Occipital lobe (tissue), 3 donors: ENCODE measurements at places on chromosomes 2 and 18.

- no peak for DNase-seq
Measured at GRCh38 chr18:2709316-2709715, 53.8 kb downstream of the SMCHD1 start.

GRCh38 chr2:16940214-16940613 is 274.6 kb upstream of the CYRIA start:
- DNase-seq, result no peak

DNA sequence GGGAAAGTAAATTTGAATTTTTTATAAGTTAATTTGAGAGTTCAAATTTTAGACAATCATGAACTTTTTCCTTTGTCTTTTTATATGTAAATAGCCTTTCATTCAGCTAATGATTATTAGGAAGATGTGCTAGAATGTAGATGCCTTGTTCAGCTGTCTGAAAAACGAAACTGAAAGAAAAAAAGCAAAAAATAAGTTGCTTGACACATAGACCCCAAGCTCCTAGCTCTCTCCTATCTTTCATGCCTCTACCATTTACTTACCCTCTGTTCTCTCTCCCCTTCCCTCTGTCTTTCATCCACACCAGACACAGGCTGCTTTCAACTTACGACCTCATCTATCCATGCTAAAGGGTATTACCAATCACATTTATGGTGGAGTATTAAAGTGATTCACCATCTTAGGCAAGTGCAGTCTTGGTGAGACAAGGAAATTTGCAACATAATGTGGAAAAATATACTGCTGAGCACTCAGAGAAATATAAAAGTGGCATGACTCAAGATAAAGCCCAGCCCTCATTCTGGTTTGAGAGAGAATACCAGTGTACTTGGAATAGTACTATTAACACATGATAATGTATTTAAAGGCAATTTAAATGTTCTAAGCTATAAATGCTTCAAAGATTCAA is 425.6 kb downstream of the SUCLG1 start:
- no peak for DNase-seq

DNA sequence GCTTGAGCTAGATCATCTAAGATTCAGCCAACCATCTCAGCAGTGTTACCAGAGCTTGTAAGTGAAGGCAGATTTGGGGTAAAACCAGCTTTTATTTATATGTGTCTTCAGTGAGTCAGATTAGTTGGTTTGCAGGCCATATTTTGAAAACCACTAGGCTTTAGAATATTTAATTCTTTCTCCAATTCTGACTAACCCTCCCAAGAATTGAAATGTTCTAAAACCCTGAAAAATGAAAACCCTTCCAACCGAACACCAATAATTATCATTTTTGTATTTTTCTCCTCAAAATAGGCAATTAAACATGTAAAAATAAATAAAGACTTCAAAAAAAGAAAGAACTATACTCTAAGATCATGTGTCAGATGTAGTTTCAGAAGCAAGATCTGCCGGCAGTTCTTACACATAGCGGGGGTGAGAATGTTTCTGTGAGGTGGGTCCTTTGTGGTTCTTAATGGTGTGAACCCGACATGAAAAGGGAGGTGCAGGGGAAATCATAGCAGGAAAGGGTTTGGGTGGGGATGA is 14.2 kb downstream of the PLEK start:
- DNase-seq, result no peak

GRCh38 chr2:218819093-218819492 is 12.5 kb downstream of the PRKAG3 start:
- no peak for DNase-seq

GRCh38 chr2:177667626-177668025 is 275.1 kb downstream of the AGPS start:
- no peak for DNase-seq

DNA sequence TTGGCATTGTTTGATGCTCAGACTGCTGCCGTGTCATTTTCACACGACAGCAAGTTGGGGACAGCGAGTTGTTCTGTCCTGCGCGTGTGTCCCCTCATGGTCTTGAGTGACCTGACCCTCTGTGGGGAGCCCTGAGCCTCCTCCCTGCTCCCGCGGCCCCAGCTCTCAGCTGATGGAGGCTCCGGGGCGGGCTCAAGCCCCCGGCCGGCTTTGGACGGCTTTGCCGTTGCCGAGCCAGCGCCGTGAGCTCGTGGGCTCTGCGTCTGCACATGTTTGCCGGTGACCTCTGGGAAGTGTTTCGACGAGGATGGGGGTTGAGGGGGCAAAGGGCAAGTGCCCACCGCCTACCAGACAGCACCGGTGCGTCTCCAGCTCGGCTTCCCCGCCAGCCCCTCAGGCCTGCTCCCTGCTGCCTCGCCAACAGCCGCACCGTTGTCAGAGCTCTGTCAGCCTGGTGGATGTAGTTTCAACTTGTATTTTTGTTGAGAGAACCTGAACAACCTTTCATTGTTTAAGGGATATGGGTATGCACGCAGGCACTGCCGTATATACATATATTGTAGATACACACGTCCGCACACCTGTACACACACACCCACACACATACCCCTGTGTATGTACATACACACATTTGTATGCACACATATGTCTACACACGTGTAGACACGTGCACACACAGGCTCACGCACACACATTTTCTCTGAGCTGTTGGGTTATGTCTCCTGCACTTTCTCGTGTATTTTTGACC is 13.7 kb downstream of the PDCD1 start:
- no peak for DNase-seq

DNA sequence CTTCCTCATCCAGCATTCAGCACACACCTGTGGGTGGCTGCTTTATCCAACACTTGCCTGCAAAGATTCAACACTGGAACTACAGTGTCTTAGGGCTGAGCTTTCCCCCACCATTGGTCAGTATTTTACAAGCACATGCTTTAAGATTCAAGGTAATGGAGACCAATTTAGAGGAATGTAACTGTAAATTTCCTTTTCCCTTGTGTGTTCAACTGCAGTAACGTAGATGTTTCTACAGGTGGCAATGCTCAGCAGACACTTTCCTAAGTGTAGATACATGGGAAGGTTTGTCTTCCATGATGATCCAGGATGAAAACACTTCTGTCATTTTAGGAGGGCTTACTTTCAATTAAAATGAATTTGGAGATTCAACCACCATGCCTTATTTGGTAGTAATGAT is 143.6 kb upstream of the PXDN start:
- DNase-seq, result no peak

- DNase-seq, result no peak
Measured at GRCh38 chr2:207150284-207150683, 15.5 kb downstream of the KLF7 start.

GRCh38 chr2:151851761-151852160 is 23.5 kb upstream of the ARL5A start:
- DNase-seq, result no peak

DNA sequence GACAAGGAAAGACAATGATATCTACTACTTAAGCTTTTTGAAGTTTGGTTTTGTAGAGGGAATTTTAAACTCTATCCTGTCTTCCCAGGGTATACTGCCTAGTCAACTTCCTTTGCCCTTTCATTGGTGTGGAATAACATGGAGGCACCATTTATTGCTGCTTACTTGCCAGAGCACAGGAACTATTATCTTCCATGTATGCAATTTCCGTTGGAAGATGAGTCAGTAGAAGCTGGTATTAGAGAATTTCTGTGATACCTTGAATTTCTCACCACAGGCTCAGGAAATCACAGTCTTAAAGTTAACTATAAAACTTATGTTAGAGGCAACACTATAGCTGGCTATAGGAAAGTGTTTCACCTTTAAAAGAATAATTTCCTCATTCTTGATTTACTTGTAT is 40.9 kb upstream of the RGPD4 start:
- DNase-seq, result no peak

GRCh38 chr2:37507051-37507410 is 162.6 kb downstream of the QPCT start:
- DNase-seq, result no peak

GRCh38 chr2:224876522-224876921 is 160.4 kb upstream of the CCDC195 start:
- no peak for DNase-seq

- no peak for DNase-seq
Measured at GRCh38 chr2:170201275-170201674, 23.3 kb downstream of the MYO3B start.

DNA sequence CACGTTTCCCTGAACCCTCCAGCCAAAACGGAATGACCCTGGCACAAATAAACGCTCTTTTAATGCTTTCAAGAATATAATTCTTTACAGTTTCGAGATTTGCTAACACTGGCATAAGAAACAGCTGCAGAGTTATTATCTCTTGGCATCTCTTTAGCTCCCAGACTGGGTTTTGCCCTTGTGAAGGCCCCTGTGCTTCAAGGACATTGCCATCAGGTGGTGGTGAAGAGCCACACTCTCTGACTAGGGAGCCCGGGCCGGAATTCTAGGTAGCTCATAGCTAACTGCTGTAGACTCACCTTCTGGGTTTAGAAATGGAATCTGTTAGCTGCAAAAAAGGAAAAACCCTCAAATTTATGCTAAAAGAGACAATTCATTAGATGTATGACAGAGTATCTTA is 13.3 kb upstream of the GALNT14 start:
- DNase-seq, result no peak

GRCh38 chr18:32754508-32755263 is 18.1 kb downstream of the KLHL14 start:
- DNase-seq, result no peak

DNA sequence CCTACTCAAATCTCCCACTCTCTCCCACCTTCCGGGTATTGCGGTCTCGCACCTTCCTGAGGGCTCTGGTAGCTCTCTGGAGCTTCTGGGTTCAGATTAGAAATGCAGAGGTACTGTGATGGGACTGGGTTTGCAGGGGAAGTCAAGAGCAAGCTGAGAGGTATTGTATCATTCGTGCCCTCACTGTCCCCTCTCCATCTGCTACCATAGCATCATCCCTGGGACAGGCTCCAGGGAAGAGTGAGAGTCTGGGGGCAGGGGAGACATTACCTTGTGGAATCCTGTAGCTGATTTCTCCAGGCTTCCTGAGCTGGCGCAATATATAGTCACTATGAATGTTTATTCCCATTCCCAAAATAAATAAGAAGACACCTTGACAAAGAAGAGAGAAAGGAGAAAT is 49.6 kb downstream of the SRD5A2 start:
- no peak for DNase-seq

DNA sequence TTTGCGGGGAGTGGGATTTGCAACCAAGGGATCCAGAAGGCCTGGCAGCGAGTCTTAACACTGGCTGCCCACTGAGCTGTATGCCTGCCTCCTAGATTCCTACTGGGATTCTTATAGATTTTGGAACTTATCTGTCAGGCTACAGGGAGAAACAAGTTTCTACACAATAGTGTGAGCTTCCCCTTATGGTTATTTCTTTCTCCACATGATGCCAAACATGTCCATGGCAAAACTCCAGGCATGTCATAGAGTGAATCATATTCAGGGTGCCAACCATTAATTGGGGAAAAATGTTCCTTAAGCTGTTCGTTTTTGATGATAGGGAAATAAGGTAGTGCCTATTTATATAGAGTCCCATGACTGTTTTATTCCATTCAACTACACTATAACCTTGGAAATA is 1185.2 kb upstream of the CELF4 start:
- DNase-seq, result no peak

DNA sequence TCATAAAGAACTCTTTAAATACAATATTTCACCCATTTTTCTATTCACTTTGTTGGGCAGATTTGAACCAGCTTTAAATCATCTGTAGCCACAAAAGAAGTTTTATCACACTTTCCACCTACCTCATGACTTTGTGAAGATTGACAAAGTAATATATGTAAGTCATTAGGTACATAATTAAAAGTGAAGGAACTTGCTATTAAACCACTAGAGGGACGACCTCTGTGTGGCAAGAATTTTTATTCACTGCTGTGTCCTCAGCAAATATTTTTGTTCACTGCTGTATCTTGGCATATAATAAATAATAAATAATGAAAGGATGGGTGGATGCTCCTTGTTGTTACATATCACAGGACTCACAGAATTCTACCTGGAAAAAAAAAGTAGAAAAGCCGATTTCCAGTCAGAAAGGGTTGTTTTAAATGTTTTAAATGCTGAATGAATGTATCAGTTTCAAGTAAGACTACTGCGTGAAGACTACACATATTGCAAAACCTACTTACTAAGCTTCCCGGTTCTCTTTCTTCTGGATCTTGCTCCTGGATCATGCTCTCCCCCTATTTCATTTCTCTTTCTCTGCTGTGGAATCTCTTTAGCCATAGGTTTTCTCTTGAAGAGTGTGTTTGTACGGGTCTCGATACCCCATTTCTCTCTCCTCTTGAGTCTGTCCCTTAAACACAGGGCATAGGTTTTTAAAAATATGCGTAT is 44.8 kb downstream of the KCMF1 start:
- DNase-seq, result no peak
